Stimulated activated CD8-positive, alpha-beta memory T cell treated with anti-CD3 and anti-CD28 coated beads, Interleukin-2, amount 100 ng/mL, for 48 hours (primary cell): ENCODE measurements at places on chromosomes 1 and 21.

- DNase-seq, result no peak
Measured at GRCh38 chr1:84971957-84972356, 25.0 kb downstream of the MCOLN2 start.

DNA sequence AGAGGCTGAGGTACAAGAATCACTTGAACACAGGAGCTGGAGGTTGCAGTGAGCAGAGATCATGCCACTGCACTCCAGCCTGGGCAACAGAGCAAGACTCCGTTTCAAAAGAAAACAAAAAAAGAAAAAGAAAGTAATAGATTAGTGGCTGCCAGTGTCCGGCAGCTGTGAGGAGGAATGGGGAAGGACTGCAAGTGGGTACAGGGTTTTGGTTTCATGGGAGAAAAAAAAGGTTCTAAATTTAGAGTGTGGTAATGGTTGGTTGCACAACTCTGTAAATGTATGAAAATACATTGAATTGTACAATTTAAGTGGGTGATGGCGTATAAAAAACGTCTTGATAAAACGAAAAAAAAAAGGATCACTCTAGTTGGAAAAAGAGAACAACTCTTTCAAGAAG is 6.7 kb downstream of the TAF1A start:
- no peak for DNase-seq

DNA sequence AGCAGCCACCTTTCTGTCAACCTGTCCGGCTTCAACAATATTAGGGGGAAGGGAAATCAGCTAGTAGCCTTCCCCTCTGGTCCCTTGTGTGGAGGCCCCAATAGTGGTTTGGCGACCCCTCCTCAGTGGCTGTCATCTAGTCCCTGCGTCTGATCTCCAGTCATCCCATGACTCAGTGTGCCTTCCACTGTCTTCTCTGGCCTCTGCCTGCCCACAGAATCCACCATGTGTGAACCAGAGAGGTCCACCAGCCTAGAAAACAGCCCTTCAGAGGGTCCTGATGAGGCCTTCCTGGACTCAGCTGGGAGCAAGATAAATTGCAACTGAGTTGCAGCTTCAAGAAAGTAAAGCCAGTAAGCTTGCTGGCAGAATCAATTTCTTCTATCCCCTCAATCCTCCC is 3.8 kb upstream of the ATXN7L2 start:
- DNase-seq, result no peak

DNA sequence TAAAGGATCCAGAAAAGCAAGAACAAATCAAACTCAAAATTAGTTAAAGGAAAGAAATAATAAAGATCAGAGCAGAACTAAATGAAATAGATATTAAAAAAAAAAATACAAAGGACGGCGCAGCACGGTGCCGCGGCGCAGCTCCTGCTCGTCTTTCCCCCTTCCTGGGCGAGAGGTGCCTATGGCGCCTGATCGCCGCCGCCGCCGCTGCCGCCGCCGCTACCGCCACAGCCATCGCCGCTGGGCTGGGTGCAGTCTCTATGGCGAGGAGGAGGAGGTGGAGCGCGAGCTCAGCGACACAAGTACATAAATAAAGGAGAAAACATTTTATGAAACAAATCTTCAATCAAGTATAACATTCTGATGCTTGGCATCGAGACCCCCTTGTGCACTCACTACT is 77.6 kb upstream of the VANGL1 start:
- no peak for DNase-seq

DNA sequence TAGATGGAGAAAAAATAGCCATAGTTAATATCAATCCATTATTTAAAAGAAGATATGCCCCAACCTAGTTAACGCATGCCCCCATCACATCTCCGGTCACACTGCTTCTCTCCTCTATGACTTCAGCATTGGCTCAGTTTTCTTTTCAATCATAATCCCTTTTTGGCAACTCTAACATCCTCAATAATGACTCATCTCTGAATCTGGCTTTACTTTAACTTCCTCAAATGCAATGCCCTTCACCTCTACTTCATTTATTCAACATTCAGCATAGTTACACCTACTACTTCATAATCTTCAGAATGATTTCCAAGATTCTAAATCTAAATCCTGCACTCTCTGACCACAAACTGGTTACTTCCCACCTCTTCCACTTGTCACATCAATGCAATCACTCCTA is 417.3 kb downstream of the USH2A start:
- no peak for DNase-seq

GRCh38 chr1:196007763-196008162 is 600.5 kb downstream of the KCNT2 start:
- no peak for DNase-seq

DNA sequence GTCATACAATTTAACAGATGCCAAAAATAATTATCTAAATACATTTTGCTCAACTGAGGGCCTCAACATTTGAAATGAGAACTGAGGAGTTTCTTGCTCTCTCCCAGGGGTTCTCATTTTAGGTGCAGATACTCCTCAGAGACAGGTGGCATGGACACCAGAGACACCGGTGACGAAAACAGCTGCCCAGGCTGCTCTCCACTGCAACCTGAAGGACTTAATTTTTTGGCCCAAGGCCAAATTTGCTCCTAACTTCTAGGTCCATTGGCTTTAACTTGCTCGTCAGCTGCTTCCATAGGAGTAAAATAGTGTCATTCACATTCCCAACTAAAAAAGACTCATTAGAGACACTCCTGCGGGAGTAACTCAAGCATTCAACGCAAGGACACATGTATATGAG is 87.0 kb downstream of the NRIP1 start:
- no peak for DNase-seq

DNA sequence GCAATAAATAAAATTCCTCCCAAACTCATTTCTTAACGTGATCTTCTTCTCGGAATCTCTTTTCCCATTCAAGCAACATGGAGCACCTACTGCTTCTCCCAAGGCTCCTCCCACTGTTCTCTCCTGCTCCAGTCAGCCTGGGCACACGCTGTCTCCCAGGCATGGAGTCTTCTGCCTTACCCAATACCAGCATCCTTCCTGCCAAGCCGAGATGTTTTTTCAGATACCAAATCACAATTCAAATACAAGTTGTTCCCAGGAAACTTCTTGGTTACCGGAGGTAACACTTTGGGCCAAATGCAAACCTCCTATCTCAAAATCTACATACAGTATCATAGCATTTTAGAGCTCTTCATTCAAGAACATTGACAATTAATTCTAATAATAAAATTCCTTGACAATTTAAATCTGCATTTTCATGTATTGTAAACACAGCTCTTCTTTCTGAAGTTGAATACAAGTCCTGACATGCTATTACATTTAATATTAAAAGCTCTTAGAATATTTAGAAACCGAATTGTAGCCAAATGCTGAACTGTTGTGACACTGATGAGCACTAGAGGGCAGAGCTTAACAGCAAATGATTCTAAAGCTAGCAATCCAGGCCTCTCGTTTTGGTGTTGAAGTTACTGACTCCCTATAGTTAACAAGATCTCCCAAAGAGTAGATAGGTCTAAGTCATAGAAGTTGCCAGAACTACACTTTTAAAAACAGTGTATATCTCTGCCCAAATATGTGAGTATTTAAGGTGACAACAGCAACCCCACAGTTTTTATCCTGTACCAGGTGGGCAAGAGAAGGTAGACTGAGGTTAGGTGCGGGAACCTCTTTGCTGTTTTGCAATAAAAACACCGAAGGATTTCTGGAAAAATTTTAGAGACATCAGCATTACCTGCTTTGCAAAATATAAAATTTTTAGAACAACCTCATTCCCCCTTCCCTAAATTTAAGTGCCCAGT is 52.3 kb downstream of the BCAR3 start:
- no peak for DNase-seq

DNA sequence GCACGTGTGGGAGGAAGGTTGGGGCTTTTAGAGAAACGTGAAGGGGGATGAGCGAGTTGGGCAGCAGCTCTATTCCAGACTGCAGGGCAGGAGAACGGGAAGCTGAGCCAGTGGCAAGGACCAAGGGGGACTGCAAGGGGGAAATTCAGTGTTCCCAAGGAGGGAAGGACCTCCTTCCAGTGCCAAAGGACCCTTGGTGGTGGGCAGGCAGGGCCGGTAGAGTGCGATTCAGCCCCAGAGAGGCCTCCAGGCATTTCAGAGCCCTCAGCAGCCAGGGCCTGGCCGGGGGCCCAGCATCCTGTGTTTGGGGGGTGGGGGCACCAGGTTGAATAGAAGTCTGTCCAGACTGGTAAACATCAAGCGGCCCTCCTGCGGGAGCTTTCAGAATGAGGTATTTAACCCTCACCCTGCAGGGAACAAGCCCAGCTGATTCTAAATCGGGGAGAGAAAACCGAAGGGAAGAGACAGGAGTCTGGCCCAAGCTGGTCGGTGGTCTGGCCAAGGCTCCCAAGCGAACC is 2.3 kb downstream of the COL9A2 start:
- DNase-seq, result no peak

- DNase-seq, result no peak
Measured at GRCh38 chr1:67441183-67441582, 11.0 kb upstream of the SERBP1 start.

GRCh38 chr1:167774710-167775109 is 52.9 kb downstream of the MPZL1 start:
- no peak for DNase-seq

GRCh38 chr1:99635664-99636063 is 10.2 kb upstream of the PALMD start:
- DNase-seq, result no peak

GRCh38 chr1:3034728-3035562 is 13.7 kb downstream of the ACTRT2 start:
- DNase-seq, result no peak

DNA sequence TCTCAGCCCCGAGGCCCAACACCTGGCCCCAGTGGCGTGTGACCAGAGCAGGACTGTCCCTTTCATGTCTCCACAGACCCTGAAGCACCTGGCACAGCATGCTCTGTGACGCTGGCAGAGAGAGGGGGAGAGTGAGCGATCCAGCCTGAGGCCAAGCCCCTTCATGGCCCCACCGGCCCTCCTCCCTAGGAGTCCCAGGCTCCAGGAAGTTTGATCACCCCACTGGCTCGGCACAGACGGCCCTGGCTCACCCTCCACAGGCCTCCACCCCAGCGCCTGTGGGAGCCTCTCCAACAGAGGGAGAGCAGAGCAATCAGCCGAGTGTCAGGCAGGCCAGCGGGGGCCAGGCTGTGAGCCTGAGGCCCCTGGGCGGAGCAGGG is 11.0 kb downstream of the SH3BGRL3 start:
- DNase-seq, result no peak

- no peak for DNase-seq
Measured at GRCh38 chr1:238061967-238062613, 171.4 kb upstream of the ZP4 start.

DNA sequence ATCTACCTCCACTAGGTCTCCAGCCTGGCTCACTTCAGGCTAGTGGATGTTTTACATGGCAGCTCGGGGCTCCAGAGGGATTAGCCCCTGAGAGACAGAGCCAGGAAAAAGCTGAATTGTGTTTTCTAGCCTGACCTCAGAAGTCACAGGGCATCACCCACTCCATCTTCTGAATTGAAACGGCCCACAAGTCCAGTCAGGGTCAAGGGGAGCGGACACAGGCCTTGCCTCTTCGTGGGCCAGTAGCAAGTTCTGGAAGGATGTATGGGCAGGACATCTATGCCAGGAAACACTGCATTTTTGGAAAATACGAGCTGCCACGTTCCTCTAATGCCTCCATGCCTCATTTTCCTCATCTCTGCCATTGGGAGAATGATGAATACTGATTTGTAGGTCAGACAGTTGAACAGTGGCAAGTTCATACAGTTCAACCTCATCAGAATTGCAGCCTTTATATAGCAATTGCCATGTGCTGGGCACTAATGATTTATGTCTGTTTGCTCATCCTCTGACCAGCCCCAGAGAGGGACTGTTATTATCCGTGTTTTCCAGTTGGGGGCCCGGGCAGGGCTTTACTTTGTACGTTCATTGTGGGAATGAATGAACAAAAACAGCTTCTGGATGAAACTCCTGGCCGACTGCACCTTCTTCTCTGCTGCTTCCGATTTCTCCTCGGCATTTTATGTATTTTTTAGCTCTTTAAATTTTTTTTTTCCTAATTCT is 23.2 kb upstream of the PCBP3 start:
- no peak for DNase-seq

DNA sequence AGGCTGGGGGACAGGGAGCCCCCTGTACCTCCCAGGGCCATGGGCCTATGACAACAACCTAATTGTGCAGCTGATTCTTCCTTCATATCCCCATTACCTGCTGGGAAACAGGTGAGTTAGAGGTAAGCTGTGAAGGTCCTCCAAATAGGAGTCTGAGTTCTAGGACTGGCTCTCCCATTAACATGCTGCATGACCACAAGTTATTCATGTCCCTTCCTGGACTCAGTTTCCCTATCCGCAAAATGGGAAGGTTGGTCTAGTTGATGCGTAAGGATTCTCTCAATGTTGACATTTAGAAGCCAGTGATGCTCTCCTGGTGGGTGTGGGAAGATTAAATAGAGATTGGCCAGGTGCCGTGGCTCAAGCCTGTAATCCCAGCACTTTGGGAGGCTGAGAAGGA is 4.1 kb downstream of the ZNF683 start:
- no peak for DNase-seq

DNA sequence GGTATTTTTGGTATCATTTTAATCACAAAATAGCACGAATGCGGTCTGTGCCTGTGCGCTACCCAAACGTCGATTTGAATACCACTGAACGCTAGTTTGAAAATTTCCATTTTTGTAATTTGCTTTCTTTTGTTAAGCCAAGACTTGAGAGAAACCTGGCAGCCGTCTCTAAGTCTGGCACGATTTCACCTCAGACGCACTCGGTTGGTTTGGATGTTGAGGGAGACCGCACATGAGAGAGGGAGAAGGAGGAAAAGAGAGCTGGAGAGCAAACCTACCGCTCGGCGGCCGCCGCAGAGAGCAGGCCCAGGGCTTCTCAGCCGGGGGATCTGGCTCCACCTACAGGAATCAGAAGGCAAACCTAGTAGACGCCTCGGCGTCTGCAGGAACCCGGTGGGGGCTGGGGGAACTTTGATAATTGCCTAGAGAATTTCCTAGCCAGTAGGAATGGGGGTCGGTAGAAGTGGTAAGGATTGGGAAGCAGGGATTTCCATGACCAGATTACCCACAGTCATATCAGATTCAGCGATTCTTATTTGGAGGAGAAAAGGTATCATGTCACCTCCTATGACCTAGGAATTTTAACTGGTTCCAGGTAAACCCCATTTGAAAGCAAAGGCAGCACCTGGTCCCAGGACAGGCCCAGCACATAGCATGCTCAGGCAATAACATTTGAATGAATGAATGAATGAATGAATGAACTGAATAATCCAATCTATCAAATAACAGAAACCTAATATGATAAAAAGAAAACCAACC is 83.2 kb downstream of the TM2D1 start:
- DNase-seq, result peak; percentile 55

DNA sequence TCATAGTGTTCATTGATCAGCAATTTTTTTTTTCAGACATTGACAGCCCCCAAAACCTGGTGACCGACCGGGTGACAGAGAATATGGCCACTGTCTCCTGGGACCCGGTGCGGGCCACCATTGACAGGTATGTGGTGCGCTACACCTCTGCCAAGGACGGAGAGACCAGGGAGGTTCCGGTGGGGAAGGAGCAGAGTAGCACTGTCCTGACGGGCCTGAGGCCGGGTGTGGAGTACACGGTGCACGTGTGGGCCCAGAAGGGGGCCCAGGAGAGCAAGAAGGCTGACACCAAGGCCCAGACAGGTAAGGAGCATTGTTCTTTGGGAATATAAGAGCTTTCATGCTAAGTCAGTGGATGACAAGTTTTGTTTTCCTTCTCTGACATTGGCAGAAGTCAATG is 49.3 kb downstream of the TNN start:
- DNase-seq, result no peak

- no peak for DNase-seq
Measured at GRCh38 chr1:14768582-14769304, 170.3 kb downstream of the KAZN start.

- DNase-seq, result no peak
Measured at GRCh38 chr21:45768740-45769048, 125.2 kb downstream of the PCBP3 start.

GRCh38 chr21:32921632-32922230 is 104.0 kb upstream of the OLIG2 start:
- no peak for DNase-seq
